ENCODE measurements at places on chromosomes 2 and 18.

GRCh38 chr2:98917031-98917471 is 19.0 kb downstream of the CRACDL start:
- DNase-seq: no peak
- H3K27ac ChIP-seq: no peak overlapping the region
- H3K27me3 ChIP-seq: no peaks in the 10 kb centered on the region
- no peaks in the 10 kb centered on the region for H3K4me1 ChIP-seq
- no peaks in the 10 kb centered on the region for H3K36me3 ChIP-seq
- no peak overlapping the region for H3K4me3 ChIP-seq

DNA sequence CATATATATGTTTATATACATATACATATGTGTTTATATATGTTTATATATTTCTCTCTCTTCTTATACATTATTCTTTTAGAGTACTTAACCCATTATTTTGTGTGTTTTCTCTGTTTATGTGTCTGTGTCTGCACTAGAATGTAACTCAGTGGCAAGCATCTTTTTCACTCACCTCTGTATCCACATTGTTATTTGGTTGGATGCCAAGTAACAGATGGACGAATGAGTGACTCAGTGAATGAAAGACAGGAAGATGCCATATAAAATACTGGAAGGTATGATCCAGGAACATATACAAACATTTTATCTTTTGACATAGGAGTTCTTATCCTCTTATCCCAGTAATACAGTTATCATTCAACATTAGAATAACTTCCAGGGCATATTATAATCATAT is 684.8 kb downstream of the RNF144A start:
- H3K27me3 ChIP-seq: no peaks in the 10 kb centered on the region
- no peaks in the 10 kb centered on the region for H3K36me3 ChIP-seq
- no peak for DNase-seq
- H3K4me3 ChIP-seq: no peak overlapping the region
- H3K27ac ChIP-seq: no peak overlapping the region

- H3K36me3 ChIP-seq: no peaks in the 10 kb centered on the region
- DNase-seq: peak; percentile 35
- peak overlapping the region; percentile 57 for H3K4me3 ChIP-seq
Observed at GRCh38 chr18:75208836-75209128, 157 bp downstream of the PTGR3 start.

GRCh38 chr2:8133363-8133762 is 548.5 kb upstream of the ID2 start:
- H3K4me1 ChIP-seq: no peaks in the 10 kb centered on the region
- no peak for DNase-seq
- no peaks in the 10 kb centered on the region for H3K36me3 ChIP-seq
- no peak overlapping the region for H3K4me3 ChIP-seq
- H3K27ac ChIP-seq: no peak overlapping the region

Measured in adrenal gland (tissue), 19 donors.